ENCODE measurements at places on chromosomes 12 and 14.

GRCh38 chr12:125512541-125513298, 447.5 kb downstream of the AACS start:
- no peaks in the 10 kb centered on the region for H3K36me3 ChIP-seq
- no peaks in the 10 kb centered on the region for H3K27me3 ChIP-seq
- no peak overlapping the region for H3K27ac ChIP-seq
- ATAC-seq = no peak

DNA sequence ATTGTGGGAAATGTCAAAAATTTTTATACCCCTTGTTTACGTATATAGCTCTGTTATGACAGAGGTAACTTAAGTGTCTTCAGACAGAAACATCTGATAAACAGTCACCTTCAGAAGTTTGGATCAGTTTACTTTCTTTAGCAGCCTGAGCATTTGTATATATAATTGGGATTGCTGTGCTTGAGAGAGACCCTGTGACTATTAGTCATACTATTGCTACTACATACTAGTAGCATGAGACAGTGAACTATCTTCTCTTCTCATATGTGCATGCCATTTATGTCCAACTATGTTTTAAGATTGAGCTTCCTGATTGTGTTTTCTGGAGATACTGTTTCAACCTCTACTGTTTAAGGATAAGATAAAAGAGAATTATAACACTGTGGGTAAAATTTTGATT, 101.5 kb downstream of the PDE6H start:
- no peaks in the 10 kb centered on the region for H3K36me3 ChIP-seq
- ATAC-seq = no peak
- no peak overlapping the region for H3K4me3 ChIP-seq
- no peak overlapping the region for H3K27ac ChIP-seq
- peaks cover 8% of the 10 kb centered on the region for H3K4me1 ChIP-seq

GRCh38 chr14:34983148-34983760, 462 bp downstream of the SRP54 start:
- peak; percentile 17 for ATAC-seq
- H3K27me3 ChIP-seq = no peaks in the 10 kb centered on the region
- H3K36me3 ChIP-seq = peaks cover 8% of the 10 kb centered on the region

DNA sequence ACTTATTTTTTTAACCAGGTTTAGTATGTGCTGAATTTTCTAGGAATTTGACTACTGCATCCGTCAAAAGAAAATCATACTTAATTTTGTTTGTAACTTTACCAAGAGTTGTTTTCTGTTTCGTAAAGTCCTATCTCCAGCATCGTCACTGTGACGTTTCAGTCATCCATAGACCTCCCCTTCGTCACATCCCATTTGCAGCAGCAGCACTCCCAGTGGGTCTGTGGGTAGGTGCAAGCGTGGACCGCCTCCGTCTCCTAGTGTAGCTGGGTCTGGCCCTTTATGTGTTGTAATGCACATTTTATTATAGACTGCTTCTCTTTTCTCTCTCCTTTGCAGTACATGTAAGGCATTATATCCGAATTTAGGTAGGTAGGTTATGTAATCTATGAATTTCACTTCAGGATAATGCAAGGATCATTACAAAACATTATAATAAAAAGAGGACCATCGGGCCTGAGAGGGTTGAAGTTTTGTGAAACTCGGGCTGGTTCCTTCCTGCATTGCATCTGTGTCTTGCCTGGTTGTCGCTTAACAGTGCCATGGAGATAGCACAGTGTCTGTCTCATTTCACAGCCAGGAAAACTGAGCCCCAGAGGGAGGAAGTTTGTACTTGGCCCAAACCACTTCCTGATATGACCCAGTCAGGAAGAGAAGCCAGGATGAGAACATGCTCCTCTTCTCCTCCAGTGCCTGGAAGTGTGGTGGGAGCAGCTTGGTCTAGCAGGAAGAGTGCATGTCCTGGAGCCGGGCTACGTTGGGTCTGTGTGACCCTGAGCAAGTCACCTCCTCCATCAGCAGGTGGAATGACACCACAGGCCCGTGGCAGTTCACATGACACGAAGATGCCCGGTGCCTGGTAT, 41.3 kb downstream of the EVL start:
- no peaks in the 10 kb centered on the region for H3K27me3 ChIP-seq
- peak overlapping the region; percentile 77 for H3K27ac ChIP-seq
- ATAC-seq = no peak
- H3K4me3 ChIP-seq = no peak overlapping the region
- H3K36me3 ChIP-seq = peaks cover 43% of the 10 kb centered on the region

- peaks cover 63% of the 10 kb centered on the region for H3K27me3 ChIP-seq
- no peak for ATAC-seq
- no peak within 1 kb of the TSS for H3K4me3 ChIP-seq
- no peaks in the 10 kb centered on the region for H3K4me1 ChIP-seq
- H3K27ac ChIP-seq = no peak within 1 kb of the TSS
- no peaks in the 10 kb centered on the region for H3K36me3 ChIP-seq
Observed at GRCh38 chr12:71938728-71939385, at the start of gene TPH2. Gene TPH2, plus strand, starts transcription at chr12:71938845. Its CDS starts 142 bp downstream, at chr12:71938987.

GRCh38 chr12:51866324-51866723, 17.8 kb upstream of the FIGNL2 start:
- no peak overlapping the region for H3K4me3 ChIP-seq
- H3K27ac ChIP-seq = no peak overlapping the region
- no peak for ATAC-seq
- no peaks in the 10 kb centered on the region for H3K36me3 ChIP-seq
- H3K27me3 ChIP-seq = peaks cover 97% of the 10 kb centered on the region

DNA sequence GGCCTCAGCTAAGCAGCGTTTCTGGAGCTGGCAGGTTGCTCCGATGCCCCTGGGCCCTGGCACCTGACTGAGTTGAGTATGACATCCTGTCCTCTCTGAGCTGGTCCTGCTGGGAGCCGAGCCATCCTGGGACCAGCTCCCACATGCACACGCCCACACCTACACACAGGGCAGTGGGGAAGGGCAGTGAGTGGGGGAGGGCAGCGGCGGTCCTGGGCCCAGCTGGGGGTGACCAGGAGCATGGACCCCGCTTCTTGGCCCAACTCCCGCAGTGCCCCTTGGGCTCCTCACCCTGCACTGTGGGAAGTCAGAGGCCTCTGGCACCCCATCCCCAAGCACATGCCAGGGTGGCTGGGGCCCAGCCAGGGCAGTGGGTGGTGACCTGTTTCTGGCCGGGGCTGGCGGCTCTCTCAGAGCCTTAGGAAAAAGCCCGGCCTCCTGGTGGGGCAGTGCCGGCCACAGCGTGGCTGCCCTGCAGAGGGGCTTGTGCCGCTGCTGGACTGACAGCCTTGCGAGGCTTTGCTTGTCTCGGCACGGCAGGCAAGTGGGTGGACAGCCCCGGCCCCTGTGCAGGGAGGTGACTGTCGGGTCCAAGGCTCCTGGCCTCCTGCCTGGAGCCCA, 5.9 kb upstream of the CRIP2 start:
- H3K27ac ChIP-seq = no peak overlapping the region
- no peaks in the 10 kb centered on the region for H3K27me3 ChIP-seq
- H3K4me1 ChIP-seq = peaks cover 16% of the 10 kb centered on the region
- H3K36me3 ChIP-seq = peaks cover 6% of the 10 kb centered on the region

DNA sequence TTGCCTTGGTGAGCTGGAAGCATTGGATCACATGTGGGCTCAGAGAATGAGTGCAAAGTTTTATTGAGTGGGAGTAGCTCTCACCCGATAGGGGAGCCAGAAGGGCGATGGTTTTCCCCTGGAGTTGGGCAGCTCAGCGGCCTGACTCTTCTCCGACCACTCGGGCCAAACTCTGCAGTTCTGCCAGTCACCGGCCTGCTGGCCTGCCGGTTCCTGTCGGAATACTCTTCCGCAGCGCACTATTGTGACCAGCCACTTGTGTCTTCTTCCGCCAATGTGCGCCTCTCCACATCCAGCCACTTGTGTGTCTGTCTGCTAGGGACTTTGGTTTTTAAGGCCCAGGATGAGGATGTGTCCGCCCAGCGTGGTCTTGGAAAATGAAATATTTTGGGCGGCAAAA, 43.5 kb upstream of the PRKD1 start:
- H3K4me1 ChIP-seq = no peaks in the 10 kb centered on the region
- ATAC-seq = no peak
- no peaks in the 10 kb centered on the region for H3K27me3 ChIP-seq
- no peak overlapping the region for H3K4me3 ChIP-seq
- H3K36me3 ChIP-seq = no peaks in the 10 kb centered on the region
- H3K27ac ChIP-seq = no peak overlapping the region

DNA sequence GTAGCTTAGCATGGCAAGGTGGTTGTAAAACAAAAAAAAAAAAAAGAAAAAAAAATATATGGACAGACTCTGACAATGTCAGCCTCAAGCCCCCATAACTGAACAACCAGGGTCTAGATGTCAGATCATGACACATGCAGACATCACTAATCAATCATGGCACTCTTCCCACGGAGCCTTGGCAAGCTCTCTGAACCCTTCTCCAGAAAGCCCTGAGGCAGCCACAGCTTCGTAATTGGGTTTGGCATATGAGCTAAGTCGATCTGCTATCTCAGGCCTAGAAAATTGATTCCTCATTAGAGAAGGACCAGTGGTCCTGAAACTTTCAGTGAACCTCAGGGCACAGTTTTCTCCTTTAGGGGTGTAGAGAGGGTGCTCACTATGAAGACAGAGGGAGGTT, 112.2 kb downstream of the GPR135 start:
- no peak overlapping the region for H3K27ac ChIP-seq
- ATAC-seq = no peak
- peaks cover 33% of the 10 kb centered on the region for H3K36me3 ChIP-seq
- peaks cover 36% of the 10 kb centered on the region for H3K4me1 ChIP-seq
- H3K4me3 ChIP-seq = no peak overlapping the region

DNA sequence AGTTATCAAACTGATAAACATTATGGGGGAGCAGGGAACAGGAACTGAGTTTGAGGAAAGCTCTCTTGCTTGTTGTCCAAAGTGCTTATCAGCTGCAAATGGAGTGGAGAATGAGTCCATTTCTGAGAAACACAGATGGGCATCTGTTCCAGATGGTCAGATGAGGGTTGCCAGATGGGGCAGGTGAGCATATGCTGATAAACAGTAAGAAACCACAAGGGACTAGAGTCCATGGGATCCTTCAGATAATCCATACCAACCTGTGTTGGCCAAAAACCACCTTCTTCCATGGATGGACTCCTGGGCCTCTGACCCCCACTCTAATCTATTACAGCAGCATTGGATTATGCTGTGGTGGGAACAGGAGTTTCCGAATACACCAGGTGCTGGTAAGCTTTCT, 38.3 kb downstream of the GNS start:
- no peak overlapping the region for H3K27ac ChIP-seq
- H3K4me3 ChIP-seq = no peak overlapping the region

DNA sequence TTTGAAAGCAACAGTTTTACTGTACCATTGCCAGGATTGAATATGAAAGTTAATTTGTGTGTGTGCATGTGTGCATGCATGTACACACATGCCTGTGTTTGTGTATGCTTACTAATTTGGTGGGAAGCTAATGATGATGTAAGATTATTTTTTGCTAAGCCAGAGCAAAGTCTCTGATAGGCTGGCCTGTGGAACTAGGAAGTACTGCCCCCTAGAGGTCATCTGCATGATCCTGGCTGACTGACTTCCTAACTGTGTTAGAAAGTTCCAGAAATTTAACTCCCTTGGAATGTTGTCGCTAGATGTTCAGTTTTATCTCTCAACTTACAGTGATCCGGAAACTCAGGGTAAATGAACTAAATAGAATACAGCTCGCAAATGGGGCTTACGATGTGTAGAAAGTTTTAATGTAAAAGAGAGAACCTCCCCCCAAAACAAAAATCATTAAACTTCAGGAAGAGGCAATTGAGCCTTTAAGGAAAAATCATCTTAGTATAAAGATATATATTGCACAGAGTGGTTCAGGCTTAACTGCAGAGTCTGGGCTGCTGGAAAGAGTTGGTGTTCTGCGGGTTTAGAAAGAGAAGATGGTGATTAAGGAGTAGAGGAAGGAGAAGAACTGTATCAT, 34.3 kb upstream of the SLC38A1 start:
- ATAC-seq = peak; percentile 50
- no peaks in the 10 kb centered on the region for H3K27me3 ChIP-seq
- H3K36me3 ChIP-seq = no peaks in the 10 kb centered on the region

DNA sequence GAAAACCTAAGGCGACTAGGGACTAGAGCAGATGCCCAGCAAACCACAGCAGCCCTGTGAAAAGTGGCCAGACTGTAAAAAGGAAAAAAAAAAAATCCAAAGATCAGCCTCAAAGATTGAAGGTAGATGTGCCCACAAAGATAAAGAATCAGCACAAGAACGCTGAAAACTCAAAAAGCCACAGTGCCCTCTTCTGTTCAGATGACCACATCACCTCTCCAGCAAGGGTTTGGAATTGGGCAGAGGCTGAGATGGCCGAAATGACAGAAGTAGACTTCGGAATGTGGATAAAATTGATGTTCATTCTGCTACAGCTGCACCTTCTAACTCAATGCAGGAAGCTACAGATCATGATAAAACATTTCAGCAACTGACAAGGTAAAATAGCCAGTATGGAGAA, 154.4 kb downstream of the GPHN start:
- no peak overlapping the region for H3K27ac ChIP-seq
- peaks cover 31% of the 10 kb centered on the region for H3K36me3 ChIP-seq
- H3K4me1 ChIP-seq = no peaks in the 10 kb centered on the region
